AG10803 (cell line): ENCODE measurements at places on chromosomes 2 and 18.

- no peak for DNase-seq
Observed at GRCh38 chr2:67652679-67653078, 255.5 kb downstream of the ETAA1 start.

- DNase-seq: no peak
Observed at GRCh38 chr2:150147889-150148683, 339.4 kb downstream of the RND3 start.

GRCh38 chr2:10303694-10304378, 1.1 kb downstream of the HPCAL1 start:
- DNase-seq: peak; percentile 45

GRCh38 chr2:40384233-40384632, 67.7 kb downstream of the SLC8A1 start:
- DNase-seq: no peak

DNA sequence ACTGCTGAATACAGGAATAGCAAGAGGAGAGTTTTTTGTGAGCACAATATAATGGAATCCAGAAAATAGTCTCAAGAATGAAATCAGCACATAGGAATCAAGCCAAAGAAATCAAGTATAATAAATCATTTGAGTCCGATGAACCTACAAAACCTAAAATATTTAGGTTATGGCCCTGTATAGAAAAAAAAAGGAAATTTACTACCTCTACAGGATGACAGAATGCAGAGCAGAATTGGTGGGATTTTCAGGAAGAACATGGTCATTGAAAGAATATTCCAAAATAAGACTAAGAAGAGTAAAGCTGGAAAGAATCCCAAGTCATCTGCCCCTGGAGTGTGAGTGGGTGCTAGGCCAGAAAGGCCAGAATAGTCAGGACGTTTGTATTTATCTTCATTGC, 1041.2 kb upstream of the CDH2 start:
- peak; percentile 17 for DNase-seq

DNA sequence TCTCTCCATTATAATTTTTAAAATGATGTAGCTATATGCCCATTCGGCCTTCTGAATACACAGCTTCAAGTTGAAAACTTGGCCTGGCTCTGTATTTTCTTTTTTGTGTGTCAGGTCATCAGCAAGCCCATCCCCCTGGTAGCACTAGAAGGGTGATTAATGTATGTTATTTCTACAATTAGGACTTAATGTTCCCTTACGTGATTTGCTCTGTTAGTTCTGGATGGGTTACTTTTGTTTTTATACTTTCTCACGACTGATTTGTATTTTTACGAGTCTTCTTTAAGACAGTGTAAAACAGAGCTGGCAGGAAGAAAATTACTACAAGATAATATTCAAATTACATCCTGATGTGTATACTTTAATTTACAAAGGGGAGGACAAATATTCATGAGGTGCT, 88.4 kb upstream of the RGPD4 start:
- no peak for DNase-seq

GRCh38 chr2:53784436-53784835, 2.3 kb downstream of the ASB3 start:
- peak; percentile 61 for DNase-seq

DNA sequence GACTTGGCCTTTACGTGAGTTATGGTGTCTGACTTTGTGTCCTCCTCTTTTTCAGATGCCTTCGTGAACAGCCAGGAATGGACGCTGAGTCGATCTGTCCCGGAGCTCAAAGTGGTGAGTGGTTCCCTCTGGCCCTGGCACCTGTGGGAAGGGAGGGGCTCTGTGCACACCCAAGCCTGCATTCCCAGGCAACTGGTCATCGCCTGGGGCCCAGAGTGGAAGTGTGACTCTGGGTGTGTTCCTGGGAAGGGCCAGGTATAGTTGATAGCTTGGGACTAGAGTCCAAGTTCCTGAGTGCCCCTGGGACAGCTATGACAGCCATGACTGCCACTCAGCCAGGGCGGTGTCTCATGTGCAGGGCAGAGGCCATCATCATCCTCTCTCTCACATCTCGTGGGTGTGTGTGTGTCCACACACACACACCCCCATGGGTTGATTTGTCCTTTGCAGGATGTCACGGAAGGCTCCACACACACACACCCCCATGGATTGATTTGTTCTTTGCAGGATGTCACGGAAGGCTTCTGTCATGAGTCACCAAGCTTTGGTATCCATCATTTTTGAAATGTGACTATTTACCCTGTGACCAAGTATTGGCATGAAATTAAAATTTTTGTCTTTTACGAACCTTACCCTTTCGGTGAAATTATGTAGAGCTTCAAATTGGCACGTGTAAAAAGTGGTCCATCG, 215.4 kb downstream of the AGAP1 start:
- peak; percentile 61 for DNase-seq

GRCh38 chr18:71238974-71239624, 950.3 kb downstream of the SOCS6 start:
- no peak for DNase-seq

GRCh38 chr18:13735681-13736080, 9.2 kb downstream of the RNMT start:
- no peak for DNase-seq

GRCh38 chr2:125554956-125555355, 1101.0 kb upstream of the GYPC start:
- no peak for DNase-seq

DNA sequence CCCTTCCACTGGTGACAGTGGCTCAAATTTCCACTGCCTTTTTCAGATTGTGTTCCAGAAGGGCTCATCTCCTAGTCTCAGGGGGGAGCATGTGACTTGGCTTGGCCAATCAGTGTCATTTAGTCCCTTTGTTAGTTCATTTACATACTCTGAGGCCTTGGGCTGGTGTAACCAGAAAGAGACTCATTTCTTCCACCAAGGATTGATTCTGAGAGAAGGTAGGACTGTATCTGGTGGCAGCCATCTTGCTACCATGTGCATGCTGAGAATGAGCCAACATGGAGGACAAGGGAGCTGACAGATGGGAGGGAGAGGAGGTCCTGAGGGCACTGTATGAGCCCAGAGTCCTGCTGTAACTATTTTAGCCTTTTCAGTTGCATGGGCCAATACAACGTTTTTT, 191.7 kb downstream of the THSD7B start:
- no peak for DNase-seq

- no peak for DNase-seq
Observed at GRCh38 chr18:50104421-50104820, 90.5 kb downstream of the MYO5B start.

- no peak for DNase-seq
Observed at GRCh38 chr2:171081649-171082111, 79.0 kb downstream of the TLK1 start.

- DNase-seq: peak; percentile 40
Observed at GRCh38 chr2:191350826-191351225, 105.6 kb downstream of the MYO1B start.

DNA sequence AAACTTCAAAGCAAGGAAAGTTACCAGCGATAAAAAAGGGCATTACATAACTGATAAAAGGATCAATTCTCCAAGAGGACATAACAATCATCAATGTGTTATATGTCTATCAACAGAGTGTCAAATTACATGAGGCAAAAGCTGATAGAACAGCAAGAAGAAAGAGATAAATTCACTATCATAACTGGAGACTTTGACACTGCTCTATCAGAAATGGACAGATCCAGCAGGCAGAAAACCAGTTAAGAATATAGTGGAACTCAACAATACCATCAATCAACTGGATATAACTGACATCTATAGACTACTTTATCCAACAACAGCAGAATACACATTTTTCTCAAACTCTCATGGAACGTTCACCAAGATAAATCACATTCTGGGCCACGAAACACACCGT, 65.0 kb downstream of the ROCK2 start:
- no peak for DNase-seq

DNA sequence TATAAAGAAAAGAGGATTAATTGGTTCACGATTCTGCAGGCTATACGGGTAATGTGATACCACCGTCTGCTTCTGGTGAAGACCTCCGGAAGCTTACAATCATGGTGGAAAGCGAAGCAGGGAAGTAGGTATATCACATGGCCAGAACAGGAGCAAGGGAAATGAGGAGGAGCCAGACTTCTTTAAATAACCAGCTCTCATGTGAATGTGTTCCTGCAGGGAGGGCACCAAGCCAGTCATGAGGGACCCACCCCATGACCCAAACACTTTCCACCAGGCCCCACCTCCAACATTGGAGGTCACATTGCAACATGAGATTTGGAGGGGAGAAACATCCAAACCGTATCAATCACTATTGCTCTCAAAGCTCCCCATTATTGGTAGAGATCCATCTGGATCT, 61.8 kb downstream of the EFEMP1 start:
- DNase-seq: peak; percentile 60

GRCh38 chr2:138670734-138671133, 109.5 kb downstream of the NXPH2 start:
- DNase-seq: no peak

GRCh38 chr2:186515376-186515775, 29.3 kb downstream of the ZC3H15 start:
- DNase-seq: peak; percentile 13

DNA sequence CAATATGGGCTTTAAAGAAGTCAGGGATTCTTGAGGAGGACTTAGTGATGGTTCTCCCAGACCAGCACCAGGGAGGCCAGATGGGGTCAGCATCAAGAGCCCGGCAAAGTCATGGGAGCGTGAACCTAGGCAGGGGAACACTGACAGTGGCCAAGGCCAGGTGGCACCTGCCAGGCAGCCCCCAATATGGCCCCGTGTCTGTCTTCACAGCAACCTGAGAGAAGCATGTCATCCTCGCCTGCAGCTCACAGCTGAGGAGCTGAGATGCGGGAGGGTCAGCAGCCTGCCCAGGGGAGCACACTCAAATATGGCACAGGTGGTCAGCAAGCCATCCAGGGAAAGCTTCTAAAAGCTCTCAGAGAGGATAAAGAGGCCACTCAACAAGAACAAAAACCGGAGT, 105.7 kb upstream of the GPC1 start:
- no peak for DNase-seq

- no peak for DNase-seq
Observed at GRCh38 chr18:50190236-50190635, 4.7 kb downstream of the MYO5B start.

DNA sequence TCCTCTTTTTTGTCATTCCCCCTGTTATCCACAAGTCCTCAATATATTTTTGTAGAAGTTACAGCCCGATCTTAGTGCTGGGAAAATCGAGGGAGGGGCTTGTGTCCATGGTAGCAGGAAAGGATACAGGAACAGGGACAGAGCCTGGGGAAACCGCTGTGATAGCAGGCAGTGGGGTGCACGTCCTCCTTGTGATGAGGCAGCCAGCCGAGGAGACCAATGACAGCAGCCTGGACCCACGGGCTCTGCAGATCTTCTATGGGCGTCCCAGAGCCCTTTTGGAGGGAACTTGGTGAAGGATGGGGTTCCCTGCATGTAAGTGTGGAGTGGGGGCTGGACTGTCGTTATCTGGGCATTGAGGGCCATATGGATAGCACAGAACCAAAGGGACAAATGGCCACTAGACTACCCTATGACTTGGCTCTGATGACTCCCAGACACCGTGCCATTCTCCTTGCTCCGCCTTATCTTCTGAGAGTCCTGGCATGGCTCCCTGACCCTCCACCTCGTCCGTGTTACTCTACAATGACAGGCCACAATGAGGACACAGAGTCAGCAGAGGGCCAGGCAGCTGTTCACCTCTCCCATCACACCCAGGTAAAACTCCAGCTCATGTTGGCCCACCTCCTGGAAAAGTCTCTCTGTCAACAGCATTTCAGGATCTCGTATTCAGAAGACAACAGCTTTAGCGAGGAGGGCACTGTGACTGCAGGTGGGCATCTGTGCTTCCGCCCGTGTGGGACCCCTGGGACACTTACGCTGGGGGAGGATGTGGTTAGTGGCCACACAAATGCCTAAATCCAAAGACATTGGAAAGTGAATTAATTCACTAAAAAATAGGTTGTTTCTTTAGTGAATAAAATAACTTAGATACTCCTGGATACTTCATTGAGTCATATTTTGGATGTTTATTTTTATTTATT, 100.1 kb downstream of the VAPA start:
- no peak for DNase-seq

DNA sequence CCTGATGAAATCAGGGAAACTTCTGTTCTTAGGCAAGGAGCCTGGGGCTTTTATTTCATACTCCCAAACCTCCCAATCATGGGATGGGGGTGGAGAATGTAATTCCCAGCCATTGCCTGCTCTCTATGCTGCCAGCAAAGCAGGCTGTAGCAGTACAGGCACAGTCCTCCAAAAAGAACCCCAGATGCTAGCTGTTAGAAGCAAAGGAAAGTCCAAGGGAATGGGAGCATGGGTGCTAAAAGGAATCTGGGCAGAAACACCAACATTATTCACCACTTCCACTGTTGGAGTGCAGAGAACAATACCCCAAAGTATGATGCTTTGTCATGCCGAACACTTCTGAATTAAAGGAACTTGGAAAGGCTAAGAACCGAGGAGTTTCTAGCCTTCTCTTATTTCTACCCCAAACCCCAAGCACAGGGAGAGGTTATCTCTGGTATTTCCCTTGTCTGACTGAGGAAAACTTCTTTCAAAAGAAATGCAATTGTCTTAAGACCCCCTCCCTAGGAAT, 24.7 kb downstream of the MDH1 start:
- DNase-seq: peak; percentile 45

- no peak for DNase-seq
Observed at GRCh38 chr18:54616220-54616848, 25.3 kb downstream of the DYNAP start.

- no peak for DNase-seq
Observed at GRCh38 chr2:37391711-37392110, 47.3 kb downstream of the QPCT start.

GRCh38 chr2:32357318-32358110, 691 bp downstream of the BIRC6 start:
- DNase-seq: peak; percentile 25

GRCh38 chr18:10365021-10365500, 89.4 kb upstream of the APCDD1 start:
- DNase-seq: no peak

DNA sequence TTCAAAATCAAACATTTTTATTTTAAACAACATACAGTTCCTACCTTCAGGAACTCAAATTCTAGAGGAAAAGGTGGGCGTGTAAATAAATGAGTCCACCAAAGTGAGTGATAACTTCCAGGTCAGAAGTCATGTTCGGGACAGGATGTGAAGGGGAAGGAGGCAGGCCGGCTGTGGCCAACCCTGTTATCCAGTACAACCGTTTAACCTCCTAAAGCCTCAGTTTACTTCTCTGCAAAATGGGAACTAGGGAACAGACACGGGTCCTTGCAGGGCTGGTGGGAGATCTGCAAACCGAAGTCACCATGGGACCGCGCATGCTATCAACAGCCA, 373 bp downstream of the EIPR1 start:
- DNase-seq: peak; percentile 41

DNA sequence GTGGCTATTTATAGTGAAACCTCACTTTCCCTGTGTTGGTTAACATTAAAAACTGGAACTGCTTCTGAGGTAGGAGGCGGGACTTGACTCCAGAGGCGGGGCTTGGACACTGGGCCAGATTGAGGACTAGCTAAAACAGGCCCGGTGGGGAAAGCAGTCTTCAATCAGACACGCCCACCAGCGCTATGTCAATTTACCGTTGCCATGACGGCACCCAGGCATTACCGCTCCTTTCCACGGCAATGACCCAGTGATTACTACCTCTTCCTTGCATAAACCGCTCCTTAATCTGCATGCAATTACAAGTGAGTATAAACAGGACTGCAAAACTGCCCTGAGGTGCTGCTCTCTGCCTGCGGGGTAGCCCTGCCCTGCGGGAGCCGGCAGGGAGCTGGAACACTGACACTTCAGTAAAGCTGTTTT, 35.3 kb downstream of the LRRFIP1 start:
- peak; percentile 93 for DNase-seq

- DNase-seq: peak; percentile 96
Observed at GRCh38 chr18:49052891-49053644, 102.3 kb upstream of the SMAD7 start.

- DNase-seq: no peak
Observed at GRCh38 chr2:72988041-72988440, 70.7 kb downstream of the EMX1 start.
